Inflammatory macrophage treated with lipopolysaccharide for 4 hours (primary cell): ENCODE measurements at places on chromosomes 3 and 15.
A peak's percentile ranks its signal among the peaks of the same experiment; 100 is the strongest.

DNA sequence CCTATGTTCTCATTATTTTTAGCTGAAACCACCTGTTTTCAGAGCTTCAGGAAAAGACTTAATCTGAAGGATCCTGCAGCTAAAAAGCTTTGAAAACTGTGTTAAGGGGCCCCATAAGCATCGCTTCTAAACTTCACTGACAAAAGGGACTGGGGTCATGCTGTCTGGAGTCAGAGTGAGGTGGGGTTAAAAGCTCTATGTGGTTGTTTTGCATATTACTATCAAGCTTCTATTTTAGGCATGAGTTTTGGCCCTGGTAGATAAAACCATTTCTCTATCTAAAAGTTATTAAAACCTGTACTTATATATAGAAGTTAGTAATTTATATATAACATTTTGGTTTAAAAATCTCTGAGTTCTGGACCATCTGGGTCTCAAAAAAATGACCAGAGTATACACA lies 45.5 kb downstream of the GPR160 start:
- DNase-seq = no peak

- DNase-seq = no peak
Measured at GRCh38 chr3:36305929-36306520, 74.3 kb upstream of the STAC start.

DNA sequence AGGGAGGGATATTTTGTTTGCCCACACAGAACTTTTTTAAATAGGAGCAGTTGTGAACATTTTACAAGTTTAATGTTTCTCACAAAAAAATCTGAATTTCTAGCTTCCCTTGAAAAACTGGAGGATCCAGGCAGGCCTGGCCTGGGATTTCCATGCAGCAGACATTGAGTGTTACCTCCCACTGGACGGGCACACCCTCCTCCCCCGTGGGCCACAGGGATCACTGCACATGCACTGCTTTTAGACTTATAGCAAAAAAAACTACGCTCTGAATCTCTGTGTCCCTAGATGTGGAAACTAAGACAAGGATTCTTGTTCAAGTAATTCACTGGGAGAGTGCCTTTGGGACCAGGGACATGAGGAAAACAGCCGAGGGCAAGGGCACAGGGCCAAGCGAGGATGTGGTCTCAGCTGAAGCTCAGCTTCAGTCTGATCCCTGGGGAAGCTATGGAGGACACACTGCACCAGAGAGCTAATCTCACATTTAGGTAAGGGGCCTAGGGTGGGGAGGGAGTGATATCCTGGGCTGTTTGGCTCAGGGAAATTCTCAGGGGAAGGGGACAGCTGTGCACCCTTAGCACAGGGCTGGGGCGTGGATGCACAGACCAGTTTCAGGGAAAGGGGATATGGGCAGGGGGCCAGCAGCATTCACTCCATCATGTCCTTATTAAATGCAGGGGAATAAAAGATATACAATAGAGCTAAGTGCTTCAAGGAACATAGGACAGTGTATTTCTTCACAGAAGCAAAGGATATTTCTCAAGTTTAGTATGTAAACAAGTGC lies 46.0 kb downstream of the FSIP1 start:
- no peak for DNase-seq

DNA sequence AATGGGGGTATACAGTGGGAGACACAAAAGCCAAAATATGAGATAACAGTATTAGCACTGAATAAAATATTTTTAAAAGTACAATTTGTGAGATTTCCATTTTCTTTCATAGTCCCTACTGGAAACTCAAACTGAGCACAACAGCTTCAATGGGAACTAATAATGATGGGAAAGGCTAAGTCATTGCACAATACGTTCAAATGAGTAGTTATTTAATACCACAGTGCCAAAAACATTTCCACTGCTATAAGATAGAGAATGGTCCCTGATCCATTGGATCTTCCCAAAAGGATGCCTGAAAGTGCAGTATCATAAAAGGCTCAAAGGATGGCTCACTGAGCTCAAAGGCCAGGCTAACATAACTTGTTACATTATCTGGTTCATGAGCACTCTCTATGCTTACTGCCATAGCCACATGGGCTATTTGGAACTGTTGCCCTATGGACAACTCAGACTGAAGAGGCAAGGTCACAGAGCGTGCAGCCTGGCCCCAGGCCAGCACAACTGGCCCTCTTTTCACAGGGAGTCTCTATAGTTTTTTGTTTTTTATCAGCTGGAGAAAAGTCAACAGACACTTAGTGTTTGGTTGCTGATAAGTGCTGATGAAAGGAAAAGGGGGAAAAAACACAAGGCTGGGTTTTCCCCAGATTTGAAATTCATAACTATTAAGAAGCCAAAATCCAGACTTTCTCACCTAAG lies 54.1 kb upstream of the PPIB start:
- DNase-seq = no peak

DNA sequence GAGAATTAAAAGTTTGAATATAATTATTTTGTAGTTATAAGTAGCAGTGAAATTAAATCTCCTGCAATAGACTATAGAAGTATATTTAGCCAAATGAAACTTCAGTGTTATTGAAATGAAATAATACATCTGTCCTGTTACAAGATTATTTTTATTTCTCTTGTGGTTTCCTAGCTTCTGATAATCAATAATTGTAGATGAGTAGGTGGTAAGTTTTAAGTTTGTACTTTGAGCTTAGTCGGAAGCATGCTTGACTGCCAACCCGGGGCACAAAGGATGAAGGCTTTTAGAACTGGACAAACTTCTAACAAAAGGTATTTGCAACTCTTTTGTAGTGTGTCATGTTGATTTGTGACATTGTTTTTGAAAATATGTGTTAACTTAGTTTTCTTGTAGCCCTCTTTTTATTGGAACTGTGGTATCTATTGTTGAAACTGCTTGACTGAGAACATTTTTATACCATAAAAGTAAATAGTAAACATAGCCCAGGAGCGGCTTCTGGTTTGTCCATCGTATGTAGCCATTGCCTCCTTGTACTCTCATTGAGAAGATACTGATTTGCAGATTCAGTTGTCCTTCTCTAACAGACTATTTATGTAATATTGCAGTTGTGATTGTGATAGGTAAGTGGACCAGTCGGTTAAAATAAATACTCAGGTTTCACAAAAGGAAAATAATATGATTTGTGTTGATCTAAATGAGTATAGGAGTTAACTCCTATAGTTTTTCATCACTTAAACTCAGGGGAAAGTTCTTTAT lies 2.9 kb downstream of the CTNNB1 start:
- no peak for DNase-seq

DNA sequence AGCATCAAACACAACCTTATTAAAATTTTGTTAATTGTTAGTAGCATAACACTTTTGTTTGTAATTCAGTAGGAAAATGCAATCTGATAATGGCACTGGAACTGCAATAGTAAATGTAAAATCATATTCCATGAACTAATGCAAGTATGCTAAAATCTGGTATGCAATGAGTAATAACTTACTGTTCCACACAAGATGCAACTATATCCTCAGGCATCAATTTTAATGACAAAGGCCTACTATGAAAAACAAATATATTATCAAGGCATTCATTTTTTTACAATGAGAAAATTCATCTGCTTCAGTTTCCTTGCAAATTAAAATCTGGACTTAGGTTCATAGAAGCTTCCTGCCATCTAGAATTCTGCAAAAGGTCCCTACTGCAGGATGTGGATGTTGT lies 1.4 kb upstream of the NSMCE3 start:
- no peak for DNase-seq

DNA sequence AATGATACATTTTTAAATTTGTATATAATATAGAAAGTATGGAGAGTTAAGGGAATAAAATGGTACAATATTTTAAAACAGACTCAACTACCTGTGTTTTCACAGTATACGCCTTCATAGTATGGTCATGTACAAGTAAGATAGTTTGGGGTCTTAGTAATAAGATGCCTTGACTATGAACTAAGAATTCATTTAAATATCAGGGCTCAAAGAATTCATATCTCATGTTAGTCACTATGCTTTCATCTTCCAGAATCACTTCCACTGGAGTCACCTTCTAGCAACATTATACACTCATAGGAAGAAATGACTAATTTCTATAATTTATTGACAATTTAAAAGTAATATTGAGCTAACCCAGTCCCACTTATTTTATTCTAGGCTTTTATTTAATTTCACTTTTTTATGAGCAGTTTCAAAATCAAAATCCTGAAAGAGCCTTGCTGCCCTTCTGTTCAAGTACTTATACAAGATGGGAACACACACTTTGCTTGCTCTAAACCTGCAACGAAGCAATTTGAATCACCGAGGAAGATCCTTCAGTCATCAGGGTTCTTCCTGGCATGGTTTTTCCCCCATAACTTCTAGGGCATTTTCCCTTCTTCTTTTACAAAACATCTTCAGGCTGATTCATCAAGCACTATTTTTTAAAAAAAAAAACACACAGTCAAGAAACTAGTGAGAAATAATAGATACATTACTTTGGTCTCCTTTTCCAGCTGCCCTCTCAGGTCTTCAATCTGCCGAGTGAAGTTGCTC lies 94.1 kb downstream of the MYH15 start:
- peak; percentile 1 for DNase-seq

- DNase-seq = no peak
Measured at GRCh38 chr15:61084944-61085367, 144.1 kb downstream of the RORA start.

- peak; percentile 36 for DNase-seq
Measured at GRCh38 chr3:12327021-12327420, 38.2 kb downstream of the PPARG start.

GRCh38 chr3:29346828-29347227 lies 66.0 kb downstream of the RBMS3 start:
- DNase-seq = no peak

- no peak for DNase-seq
Measured at GRCh38 chr3:160746976-160747375, 9.1 kb upstream of the PPM1L start.

- DNase-seq = no peak
Measured at GRCh38 chr3:107516475-107516874, 6.3 kb upstream of the BBX start.

- DNase-seq = no peak
Measured at GRCh38 chr3:6860954-6861624, at the start of gene GRM7. Gene GRM7, plus strand, starts transcription at chr3:6861115.

GRCh38 chr3:57077630-57078343 lies 17.3 kb downstream of the SPATA12 start:
- no peak for DNase-seq

DNA sequence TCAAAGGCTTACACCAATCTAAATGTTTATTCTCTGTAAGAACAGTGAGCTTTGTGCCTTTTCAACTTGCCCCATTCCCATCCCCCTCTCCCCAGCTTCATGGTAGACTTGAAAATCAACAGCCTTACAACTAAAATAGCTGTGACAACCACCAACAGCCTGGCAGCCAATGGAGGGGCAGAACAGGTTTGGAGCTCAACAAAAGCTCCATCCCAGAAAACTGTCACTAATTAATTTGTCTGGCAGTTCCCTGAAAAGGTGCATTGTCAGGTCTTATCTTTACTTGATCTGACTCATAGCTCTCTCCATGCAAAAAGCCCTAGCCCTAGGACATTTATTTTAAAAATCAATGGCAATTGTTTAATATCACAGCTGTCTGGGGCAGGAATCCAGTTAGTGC lies 22.6 kb downstream of the MTHFS start:
- no peak for DNase-seq

DNA sequence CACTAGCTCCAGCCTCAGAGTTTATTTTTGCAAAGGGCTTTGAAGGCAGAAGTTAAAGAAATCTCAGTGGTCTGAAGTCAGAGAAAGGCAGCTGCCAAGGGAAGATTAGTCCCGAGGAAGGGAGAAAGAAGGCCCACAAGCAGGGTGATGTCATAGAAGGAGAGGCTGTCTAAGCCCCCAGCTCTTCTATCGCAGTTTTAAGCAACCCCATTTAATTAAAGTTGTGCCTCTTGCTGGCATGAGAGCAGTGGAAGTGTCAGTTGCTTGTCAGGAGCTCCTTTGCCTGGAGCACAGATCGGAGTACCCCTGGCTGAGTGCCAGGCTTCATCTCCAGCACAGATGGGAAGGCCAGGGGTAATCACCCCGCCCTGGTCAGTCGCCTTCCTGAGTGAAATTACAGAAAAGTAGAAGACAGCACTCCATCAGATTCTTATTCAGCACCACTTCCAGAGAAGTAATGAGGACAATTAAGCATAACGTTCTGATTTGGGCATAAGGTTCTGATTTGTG lies 530.7 kb downstream of the EPHB1 start:
- DNase-seq = no peak

DNA sequence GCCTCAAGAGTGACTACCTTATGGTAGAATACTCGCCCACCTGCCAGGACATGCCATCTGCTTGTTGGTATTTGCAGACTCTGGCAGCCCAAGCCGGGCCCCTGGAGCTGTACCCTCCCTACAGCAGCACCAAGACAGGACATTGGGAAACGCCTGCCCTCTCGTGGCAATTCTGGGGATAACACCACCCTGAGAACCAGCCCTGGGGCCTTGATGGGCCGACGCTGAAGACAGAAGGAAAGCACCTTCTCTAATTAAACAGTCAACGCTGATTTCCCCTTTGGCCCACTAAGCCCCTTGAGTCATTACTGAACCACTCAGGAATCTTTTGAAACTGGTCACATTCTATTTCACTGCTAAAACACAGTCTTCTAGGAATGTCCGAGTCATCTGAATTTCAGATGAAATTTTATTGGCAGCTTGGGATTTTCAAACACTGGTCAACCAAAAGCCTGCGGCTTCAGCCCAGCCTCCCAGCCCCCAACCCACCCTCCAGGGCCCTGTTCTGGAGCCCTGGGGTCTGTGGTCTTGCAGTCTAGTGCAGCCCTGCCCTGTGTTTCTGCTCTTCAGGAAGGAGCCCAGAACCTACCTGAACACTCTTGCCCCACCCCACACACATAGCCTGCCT lies 91.3 kb downstream of the TMEM266 start:
- DNase-seq = peak; percentile 66

DNA sequence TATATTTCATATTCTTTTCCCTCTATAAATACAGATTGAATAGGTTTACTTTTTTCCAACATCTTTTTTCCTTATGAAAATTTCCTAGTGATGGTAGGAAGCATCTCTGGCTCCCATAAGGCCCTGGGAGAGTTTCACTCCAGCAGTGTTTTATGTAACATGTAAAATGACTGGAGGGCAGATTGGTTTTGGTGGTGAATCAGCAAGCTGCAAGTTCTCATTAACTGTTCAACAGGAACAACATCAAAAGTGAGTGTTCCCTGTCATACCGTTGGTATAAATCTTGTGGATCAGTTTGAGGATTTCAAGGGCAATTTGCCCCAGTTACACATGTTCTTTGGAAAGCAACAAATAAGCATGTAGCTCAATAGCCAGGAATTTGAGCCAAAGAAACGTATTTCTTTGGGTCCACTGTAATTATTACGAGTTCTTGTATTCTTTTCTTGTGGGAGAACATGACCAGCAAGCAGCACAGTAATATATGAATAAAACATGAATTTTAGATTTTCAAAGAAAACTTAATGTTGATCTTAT lies 345.7 kb downstream of the SV2B start:
- DNase-seq = no peak

- DNase-seq = no peak
Measured at GRCh38 chr3:66615643-66616301, 115.0 kb upstream of the LRIG1 start.

DNA sequence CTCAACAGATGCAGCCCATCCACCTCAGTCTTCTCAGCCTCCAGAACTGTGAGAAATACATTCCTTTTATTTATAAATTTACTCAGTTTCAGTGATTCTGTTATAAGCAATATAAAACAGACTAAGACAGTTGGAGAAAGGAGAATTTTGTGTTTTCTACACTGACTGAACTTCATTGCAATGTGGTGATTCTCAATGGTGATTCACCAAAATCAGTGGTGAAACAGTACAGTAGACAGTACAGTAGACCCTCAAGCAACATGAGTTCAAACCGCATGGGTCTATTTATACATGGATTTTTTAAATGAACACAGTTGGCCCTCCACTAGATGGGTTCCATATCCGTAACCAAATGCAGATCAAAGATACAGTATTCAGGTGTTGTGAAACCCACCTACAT lies 403.1 kb upstream of the TGFBR2 start:
- DNase-seq = no peak

GRCh38 chr15:62115847-62116246 lies 49.1 kb downstream of the C2CD4A start:
- no peak for DNase-seq
